Endothelial cell of umbilical vein (primary cell): ENCODE measurements at places on chromosomes 3 and 15. TPM values are rescaled to one million over a fixed set of nuclear protein-coding genes. Genes with fewer than 3 reads are reported as not detected.

Gene CKMT1B
- not detected in 2 replicates for total RNA-seq

Gene RARRES1
- 1.5 and 1.8 TPM in 2 replicates for total RNA-seq

Gene ALDH1A3
- total RNA-seq, result 5.8 TPM in 2 replicates

Gene WNT5A
- total RNA-seq, result 0.25 and 0.33 TPM in 2 replicates

Gene LRRC3B
- total RNA-seq, result not detected in 2 replicates
